A673 (cell line): ENCODE measurements at places on chromosomes 1 and 21. TPM values are rescaled to one million over a fixed set of nuclear protein-coding genes. Genes with fewer than 3 reads are reported as not detected.
A peak's percentile ranks its signal among the peaks of the same experiment; 100 is the strongest.

Gene LCE3E
- total RNA-seq, result not detected in 2 replicates

GRCh38 chr1:81666586-81666985 is 134.1 kb upstream of the ADGRL2 start:
- no peak for DNase-seq

DNA sequence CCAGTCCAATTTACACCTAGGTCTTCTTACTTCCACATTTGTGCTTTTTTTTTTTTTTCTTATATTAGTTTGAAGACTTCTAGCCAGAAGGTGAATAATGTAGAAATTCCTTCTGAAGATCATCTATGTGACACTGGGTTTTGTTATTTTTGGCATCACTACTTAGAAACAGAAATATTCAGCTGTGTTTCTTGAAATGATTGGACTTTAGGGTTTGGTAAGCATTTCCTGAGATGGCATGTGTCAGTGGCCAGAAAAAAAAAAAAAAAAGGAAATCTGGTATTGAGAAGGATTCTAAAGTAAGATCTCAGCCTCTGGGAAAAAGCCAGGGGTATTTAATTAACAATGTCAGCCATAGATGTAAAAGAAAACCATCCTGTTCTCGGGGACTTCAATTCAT is 43.4 kb upstream of the LRRC8C start:
- DNase-seq, result no peak

GRCh38 chr1:151553659-151554058 is 13.6 kb downstream of the TUFT1 start:
- no peak for DNase-seq

- DNase-seq, result no peak
These were observed 88.7 kb downstream of the EBNA1BP2 start for GRCh38 chr1:43083375-43083891.

DNA sequence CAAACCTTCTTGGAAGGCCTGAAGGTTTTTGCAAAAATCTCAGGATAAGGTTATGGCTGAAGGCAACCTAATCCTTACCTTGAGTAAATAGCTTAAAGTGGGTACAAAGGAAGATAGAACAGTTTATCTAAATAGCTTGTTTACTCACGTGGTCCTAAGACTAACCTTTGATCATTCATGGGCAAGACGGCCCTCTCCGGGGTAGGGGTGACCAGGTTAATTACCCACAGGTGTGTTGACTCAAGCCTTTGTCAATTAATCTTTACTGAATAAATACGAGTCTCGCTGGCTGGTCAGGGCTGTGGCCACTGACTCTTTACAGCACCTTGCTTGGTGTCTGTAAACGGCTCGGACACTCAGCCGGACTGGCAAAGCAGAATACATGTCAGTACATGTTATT is 10.8 kb downstream of the AADACL4 start:
- DNase-seq, result no peak

Gene HSD3B2
- total RNA-seq, result not detected in 2 replicates

- no peak for DNase-seq
These were observed 30.8 kb downstream of the TFAP2E start for GRCh38 chr1:35603941-35604340.

- no peak for DNase-seq
These were observed 13.3 kb downstream of the NADK start for GRCh38 chr1:1764876-1765470.

DNA sequence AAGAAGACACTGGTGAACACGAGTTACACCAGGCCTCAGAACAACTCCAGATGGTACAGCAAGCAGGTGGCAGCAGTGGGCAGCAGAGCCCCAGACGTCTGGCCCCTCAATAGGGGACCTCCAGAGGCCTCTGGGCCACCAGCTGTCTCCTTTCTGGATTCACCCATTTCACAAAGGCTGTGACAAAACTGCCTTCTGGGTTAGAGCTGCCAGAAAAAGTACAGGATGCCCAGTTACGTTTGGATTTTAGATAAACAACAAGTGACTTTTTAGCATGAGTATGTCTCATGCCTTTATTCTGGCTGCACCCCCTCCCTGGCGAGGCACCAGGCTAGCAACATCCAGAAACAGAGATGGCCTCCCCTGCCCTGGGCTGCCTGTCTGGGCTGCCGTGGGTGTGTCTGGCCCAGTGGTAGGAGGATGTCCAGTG is 30.1 kb downstream of the ITPKB start:
- no peak for DNase-seq

DNA sequence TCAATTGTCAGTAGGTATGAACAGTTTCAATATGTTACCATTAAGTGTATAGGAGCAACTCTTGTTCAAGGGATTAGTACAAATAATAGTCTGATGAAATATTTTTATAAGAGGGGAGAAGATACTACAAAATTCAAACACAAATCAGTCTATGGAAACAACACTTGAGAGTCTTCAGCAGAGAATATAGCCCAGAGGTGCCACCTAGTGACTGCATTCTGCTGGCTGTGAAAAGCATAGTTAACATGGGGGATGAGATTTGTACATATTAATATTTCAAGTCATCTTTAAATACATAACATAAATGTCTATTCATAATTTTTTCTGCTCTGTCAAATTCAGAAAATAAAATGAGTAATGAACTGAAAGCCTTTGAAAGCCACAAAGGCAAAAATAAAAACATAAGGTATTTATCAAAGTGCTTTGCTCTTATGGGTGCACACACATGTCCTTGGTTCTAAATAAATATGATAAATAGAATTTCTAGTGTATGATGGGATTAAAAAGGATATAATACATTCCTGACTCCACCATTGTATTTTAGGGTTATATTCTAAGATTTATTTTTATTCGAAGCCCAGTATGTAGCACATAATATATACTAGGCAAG is 440.9 kb upstream of the ZRANB2 start:
- DNase-seq, result peak; percentile 66

DNA sequence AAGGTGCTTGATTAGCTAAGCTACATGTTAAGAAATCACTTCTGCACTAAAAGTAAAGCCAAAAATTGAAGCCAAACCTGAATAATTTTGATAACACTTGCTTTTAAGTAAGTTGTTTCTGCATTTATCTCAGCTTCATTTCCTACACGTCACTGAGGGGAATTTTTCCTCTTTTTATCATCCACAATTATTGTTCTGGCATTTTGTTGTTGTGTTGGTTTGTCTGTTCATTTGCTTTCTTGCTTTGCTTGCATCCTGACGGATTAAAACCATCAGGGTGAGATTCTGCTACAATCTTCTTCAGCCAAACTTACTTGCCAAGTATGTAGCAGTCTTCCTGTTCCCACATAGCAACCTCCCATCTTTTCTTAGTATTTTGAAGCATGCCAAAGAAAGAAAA is 18.0 kb upstream of the EEIG2 start:
- DNase-seq, result no peak

Gene PEF1
- 56.3 and 57.9 TPM in 2 replicates for total RNA-seq

Gene ARHGEF10L
- 3.3 and 5.1 TPM in 2 replicates for total RNA-seq

GRCh38 chr1:46445773-46446256 is 43.8 kb upstream of the DMBX1 start:
- no peak for DNase-seq

Gene LHX8
- total RNA-seq, result not detected in 2 replicates

DNA sequence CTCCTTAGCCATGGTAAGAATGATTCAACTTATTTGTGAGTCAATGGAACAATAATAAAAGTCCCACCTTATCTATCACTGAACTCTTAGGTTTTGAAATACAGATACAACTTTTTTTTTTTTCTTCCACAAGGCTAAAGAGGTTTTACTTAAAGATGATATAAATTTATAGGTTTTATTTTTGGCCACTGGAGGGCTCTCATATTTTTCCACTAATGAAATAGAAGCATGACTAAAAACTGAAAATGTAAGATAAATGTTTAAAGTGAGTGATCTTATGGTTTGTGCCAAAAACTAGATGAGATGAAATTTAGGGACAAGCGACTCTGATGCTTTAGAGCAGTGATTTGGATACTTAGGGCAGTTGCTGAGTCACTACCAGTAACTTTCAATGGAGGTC is 499.0 kb downstream of the NUF2 start:
- DNase-seq, result peak; percentile 35

Gene LCE1A
- total RNA-seq, result not detected in 2 replicates

DNA sequence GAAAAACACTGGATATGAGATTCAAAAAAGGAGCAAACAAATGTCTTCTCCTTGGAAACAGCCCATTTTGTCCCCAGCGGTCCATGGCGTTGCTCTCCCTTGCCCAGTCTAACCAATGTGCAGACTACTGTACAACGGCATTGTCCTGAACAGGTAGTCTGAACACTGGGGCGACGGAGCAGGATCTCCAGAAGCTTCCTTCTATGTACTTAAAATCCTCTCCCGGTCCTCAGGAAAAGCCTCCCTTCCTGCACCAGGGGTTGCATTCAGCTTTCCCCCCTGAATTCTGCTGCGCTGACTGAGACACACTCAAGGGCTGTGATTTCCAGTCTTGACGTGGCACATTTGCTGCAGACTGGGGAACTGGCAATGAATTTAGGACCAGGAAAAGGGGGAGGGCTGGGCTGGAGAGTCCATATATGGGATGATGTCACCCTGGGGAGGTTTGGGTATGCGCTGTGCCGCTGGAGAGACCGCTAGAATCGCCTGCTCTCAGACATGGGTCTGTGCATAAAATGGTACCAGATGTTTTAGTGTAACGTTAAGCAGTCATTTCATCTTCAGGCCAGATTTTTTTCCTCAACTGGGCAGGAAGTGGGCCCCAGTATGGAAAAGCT is 275.9 kb upstream of the C1orf105 start:
- peak; percentile 99 for DNase-seq

GRCh38 chr1:93707956-93708355 is 26.3 kb upstream of the BCAR3 start:
- no peak for DNase-seq

GRCh38 chr1:114122941-114123618 is 30.6 kb downstream of the SYT6 start:
- no peak for DNase-seq

Gene AURKAIP1
- total RNA-seq, result 172 and 176 TPM in 2 replicates

Gene LIN28A
- 0.15 and 0.39 TPM in 2 replicates for total RNA-seq

DNA sequence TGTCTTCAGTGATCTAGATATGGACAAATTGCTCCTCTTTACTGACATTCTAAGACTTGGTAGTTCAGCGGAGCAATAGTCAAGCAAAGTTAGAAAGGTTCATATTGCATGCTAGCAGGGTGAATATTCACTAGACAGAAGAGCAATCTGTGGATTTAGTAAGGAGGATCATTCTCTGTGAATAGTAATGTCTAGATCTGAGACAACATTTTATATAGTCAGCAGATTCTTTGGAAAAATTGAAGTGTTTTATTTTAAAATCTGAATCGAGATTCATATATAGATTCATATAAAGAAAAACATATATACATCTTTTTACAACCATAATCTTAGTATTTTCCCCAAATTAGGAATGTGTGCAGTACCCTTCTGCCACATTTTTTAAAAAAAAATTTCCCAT is 274.5 kb upstream of the BRINP3 start:
- no peak for DNase-seq

DNA sequence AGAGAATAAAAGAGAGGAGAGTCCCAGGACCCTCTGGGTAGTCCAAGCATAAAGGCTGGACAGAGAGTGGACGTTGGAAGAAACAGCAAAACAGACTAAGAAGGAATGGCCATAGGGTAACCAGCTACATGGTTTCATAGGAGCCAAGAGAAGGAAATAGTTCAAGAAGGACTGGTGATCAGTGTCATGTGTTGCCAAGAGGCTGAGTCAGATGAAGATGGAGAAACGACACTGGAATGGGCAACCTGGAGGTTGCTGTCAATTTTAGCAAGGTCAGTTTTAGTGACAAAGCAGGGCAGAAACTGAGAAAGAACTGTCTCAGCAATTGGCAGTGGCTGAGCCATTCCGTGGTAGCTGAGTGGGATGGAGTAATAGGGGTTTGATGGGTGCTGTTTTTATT is 41.4 kb downstream of the HMGB4 start:
- DNase-seq, result no peak

DNA sequence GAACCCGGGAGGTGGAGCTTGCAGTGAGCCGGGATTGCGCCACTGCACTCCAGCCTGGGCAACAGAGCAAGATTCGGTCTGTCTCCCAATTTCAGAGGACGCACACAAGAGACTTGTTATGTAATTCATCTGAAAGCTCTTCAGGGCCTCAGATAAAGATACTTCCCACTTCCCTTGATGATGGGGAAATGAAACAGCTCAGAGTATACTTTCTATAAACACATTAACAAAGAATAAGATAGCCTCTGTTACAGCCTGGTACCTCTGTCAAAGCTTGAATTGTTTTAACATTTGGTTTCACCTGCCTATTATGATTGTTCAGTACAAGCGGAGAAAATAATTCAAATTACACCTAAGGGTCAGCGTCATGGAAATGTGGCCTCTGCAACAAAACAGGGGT is 622.9 kb upstream of the ADGRL4 start:
- DNase-seq, result no peak

- DNase-seq, result no peak
These were observed 27.8 kb downstream of the TAS1R2 start for GRCh38 chr1:18831656-18832055.

Gene SLC22A15
- total RNA-seq, result 0.39 and 0.52 TPM in 2 replicates
